ENCODE measurements at places on chromosomes 13 and 19.

GRCh38 chr19:35216833-35217648 lies 11.5 kb downstream of the FAM187B start:
- DNase-seq = peak; percentile 52

DNA sequence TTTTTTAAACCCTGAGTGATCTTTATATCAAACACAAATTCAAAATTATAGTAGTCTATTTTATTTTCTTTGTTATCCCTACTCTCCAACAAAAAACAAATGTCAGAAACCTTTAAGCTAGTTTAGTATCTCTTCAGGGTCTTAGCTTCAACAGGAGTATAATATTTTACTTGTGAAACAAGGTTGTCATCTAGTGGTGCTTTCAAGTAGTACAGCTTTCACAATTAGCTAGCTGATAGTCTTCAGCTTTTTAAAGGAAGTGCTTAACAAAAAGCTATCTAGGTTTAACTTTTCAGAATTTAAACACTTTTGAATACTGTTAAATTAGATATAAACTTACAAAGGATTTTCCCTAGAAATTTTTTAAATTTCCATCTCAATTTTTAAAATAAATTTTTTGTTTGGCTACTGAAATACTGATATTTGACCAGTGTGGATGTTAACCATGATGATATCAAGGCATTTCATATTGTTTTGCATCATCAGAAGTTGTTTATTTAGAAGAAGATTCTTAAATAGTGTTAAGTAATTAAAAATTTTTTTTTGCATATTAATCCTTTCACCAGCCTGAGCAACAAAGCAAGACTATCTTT lies 34.2 kb downstream of the TDRD3 start:
- DNase-seq = no peak

DNA sequence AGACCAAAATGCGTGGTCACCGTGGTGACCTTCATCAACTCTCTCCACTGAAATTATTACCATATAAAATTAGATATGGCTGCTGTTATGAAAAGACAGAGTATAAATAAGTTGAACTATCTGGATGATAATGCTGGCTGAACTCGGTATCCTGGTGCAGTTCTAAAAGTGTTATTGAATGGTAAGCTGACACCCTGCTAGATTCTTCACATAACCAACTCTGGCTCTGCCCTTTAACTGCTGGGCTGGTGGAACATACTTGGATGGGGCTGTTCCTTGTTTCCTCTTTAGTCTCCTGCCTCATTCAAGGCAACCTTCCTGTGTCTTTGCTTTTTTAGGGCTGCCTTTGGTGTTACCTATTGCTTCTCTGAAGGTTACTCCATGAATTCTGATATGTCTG lies 106.9 kb downstream of the FGF9 start:
- no peak for DNase-seq

DNA sequence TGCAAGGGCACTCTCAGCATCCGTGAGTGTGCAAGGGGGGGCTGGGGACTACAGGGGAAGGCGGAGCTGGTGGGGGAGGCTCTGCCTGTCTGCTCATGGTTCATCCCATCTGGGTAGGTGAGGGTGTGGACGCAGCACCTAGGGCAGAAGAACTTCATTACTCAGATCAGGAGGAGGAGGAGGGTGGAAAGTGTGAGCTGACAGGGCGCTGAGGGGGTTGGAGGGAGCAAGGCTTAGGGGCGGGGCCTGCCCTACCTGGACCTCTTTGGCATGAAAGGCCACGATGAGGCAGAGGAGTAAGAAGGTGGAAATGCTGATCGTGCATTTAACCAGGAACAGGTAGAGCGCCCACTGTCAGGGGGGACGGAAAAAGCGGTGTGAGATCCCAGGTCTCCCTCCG lies 4.5 kb downstream of the KCNN4 start:
- DNase-seq = no peak

DNA sequence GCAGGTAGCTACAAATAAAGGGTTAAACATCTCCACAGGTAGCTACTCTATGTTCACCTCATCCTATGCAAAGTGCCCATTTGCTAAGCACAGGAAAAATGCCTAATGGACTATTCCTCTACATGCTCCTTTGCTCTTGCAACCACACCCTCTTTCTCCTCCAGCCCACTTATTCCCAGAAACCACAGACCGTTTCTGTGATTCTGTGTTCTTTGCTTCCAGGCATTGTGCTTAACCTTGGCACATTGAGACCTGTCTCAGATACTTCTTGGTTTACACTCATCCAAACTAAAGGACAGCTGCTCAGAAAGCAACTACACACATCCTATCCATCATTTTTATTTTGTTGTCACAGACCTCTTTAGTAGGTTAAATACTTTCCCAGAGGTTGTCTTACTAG lies 785.0 kb upstream of the MIR17HG start:
- no peak for DNase-seq

DNA sequence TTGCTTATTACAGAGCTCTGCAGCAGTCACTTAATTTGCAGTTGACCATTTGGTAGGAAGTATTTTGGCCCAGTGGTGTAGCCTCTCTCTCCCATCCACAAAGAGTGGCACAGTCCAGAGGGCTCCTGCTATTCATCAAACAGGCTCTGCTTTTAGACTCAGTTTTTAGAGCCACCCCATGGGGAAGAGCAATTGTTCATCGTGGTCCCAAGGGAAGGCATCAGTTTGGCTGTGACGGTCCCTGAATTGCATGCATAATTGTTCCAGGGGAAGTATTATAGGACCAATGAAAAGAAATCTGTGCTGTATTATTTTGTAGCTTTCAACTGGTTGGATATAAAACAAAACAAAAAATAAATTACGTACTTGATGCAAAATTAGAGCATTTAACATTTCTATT lies 799.0 kb downstream of the DACH1 start:
- DNase-seq = no peak

DNA sequence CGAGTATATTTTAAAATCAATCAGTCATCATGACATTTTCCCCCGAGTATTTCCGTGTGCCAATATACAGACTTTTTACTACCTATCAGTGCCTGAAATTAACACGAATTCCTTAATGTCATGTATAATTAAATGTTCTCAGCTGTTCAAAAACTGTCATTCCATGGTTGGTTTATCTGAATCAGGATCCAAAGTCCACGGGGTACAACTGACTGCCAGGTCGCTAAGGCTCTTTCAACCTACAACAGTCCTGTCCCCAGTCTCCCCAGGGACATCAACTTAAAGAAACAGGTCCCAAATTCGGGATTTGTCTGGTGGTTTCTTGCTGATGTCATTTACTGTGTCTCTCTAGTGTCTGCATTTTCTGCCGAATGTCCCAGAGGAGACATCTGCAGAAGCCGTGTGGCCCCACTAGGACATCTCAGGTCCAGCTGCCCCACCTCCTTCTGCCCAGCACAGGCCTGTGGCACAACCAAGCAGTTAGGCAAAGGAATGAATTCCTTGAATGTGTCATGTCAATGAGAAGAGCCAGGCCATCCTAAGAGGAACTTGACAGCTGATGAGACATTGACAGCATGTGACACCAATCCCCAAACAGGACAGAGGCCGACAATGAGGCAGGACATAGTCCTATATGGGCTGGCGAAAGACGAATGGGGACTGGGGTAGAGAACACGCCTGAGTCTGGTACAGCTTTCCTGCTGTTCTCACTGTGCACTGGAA lies 109.5 kb downstream of the STK24 start:
- no peak for DNase-seq

DNA sequence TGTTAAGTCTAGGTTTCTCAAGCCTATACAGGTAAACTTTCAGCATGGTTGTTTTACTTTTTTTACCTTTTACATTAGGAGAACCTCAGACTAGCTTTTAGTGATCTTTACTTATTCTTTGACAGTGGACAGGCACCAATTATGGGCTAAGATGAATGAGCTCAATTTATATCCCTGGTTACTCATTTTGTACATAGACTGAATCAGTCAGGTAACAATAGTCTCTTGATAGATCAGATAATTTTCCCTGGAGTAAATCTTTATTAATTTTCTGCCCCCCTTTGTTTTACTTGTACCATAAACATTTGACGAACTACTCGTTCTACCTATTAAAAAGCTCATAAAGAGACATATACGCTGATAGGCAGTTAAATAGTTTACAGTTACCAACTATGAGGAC lies 22.8 kb downstream of the SPART start:
- DNase-seq = no peak

DNA sequence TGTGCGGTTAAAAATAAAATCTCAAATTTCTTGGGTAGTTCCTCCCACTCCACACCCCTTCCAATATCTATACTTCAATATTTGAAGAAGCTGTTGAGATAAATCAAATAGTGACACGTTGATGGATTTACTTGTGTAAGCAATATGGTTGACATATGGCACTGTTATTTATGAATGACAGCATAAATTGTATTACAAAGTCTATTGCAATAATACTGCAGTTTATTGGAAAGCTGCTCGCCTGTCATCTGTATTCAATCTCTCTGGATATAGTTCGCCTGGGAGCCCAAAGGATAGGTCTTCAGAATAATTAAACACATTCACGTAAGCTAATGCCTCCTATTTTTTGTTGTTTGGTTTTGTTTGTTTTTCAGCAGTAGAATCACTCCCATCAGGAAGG lies 5.0 kb upstream of the ZIC5 start:
- no peak for DNase-seq

- no peak for DNase-seq
Measured at GRCh38 chr19:49849433-49850220, 1.3 kb upstream of the PTOV1 start.

DNA sequence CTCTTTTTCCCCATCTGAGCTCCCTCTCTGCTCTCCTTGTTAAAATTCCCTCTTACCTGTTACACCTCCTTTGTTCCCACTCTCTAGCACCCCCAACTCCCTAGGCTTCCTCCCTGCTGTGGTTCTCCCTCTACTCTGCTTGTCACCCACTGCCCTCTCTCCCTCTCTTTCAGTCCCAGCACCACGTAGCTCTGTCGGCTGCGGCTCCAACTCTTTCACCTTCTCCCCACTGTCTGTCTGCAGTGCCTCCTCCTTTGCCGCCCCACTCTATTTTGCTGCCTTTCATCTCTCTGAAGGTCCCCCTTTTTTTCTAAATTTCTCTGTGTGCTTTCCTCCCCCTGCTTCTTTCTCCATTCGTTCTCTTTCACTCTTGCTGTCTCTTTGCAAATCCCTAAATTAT lies 1.1 kb downstream of the ZNF836 start:
- no peak for DNase-seq

DNA sequence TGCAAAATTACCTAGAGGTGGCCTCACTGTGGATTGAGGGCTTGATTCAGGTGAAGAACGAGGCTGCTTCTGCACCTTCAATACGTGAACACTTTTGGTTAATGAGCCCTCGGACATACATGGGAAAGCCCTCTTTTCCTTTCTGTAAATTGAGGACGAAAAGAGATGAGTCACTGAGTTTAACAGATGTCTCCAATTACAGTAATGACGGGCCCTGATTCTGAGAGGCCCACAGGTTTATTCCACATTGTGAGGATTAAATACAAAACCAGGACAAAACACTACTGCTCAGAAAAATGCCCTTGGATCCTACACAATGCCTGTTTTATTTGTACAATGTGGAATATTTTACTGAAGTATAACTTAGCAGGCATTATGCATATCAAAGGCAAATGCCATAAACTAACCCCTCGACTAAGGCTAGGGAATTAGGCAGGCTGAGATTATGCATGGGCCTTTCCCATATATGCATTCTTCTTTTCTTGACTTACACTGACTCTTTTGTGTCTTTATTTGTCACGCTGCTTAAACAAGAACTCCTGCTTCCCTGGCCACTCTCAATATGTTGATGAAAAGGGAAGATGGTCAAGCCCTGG lies 819.9 kb downstream of the OLFM4 start:
- no peak for DNase-seq

- no peak for DNase-seq
Measured at GRCh38 chr19:32802840-32803239, 66.7 kb downstream of the SLC7A9 start.

GRCh38 chr19:17543986-17544385 lies 11.5 kb upstream of the COLGALT1 start:
- DNase-seq = no peak

DNA sequence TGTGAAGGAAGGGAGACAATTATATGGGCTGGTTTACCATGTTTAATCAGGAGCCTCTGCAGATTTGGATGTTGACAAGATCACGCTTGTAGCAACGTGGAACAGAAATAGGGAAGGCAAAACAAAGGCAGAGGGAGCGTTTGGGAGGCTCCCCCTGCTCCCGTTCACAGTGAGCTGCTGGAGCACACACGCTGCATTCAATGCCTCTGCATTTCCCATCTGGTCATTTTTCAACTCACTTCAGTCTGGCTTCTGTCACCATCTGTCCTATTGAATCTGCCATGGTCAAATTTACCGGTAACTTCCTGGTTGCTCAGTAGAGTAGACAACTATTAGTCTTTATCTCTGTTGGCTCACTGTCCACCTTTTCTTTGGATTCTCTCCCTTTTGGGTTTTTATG lies 91.0 kb downstream of the NHLRC3 start:
- DNase-seq = no peak

GRCh38 chr19:28934631-28935030 lies 278.3 kb downstream of the UQCRFS1 start:
- DNase-seq = no peak

- DNase-seq = no peak
Measured at GRCh38 chr13:76438050-76438449, 448.2 kb downstream of the KCTD12 start.

DNA sequence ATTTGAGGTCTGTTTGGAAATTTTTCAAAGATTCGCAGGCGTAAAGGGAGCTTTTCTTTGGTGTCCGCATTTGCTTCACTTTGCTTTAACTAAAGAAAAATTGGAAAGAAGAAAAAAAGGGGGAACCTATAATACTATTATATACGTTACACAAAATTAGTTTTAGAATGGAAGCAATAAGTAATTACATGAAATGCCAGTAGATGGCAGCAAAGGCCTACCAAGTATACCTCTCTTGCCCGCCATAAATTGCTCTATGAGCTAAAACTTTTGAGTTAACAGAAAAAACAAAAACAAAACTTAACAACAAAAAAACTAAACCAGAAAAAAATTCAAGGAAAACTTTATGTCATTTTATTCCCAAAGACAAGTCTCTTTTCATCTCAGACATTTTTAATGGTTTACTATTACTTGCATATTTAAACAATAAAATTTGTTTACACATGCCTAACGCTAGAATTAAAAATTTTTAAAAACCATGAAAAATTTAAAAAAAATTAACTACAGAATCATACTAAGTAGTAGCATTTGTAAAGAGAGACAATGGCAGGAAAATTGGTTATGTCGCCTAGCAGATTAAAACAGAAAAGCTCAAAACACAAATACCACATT lies 271.4 kb downstream of the NALCN start:
- DNase-seq = peak; percentile 5

DNA sequence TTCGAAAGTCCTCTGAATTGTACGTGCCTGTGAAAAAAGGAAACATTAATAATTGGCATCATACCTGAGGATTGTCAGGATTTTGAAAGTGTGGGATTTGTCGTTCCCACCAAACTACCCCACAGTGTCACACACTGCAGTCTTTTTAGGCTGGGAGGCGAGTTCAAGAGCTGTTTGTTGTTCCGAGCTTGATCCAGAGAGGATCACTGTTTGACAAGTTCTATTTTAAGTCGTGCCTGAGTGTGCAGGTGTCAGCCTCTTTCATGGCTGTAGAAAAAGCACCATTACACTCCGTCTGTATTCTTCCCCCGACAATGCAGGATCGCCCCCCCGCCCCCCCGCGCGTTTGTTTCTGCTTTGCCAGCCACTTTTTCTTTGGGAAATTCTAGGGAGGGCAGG lies 635 bp upstream of the NBEA start:
- DNase-seq = no peak

Measured in activated naive CD4-positive, alpha-beta T cell treated with anti-CD3 and anti-CD28 coated beads, Interleukin-2, amount 50 U/mL, for 72 hours (primary cell).